Activated CD8-positive, alpha-beta memory T cell treated with anti-CD3 and anti-CD28 coated beads for 4 hours (primary cell): ENCODE measurements at places on chromosomes 12 and 14.

- DNase-seq = no peak
Measured at GRCh38 chr12:87768501-87769287, 260.5 kb downstream of the C12orf50 start.

- DNase-seq = no peak
Measured at GRCh38 chr12:76518699-76519098, 40.9 kb downstream of the OSBPL8 start.

- DNase-seq = no peak
Measured at GRCh38 chr14:33393895-33394368, 455.3 kb downstream of the NPAS3 start.

DNA sequence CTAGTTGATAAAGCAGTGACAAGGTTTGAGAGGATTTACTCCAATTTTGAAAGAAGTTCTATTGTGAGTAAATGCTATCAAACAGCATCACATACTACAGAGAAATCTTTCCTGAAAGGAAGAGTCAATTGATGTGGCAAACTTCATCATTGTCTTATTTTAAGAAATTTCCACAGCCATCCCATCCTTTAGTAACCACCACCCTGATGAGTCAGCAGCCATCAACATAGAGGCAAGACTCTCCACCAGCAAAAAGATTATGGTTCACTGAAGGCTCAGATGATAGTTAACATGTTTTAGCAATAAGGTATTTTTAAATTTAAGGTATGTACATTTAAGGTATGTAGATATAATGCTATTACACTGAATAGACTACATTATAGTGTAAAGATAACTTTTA is 122.1 kb upstream of the ARHGAP5 start:
- DNase-seq = no peak

DNA sequence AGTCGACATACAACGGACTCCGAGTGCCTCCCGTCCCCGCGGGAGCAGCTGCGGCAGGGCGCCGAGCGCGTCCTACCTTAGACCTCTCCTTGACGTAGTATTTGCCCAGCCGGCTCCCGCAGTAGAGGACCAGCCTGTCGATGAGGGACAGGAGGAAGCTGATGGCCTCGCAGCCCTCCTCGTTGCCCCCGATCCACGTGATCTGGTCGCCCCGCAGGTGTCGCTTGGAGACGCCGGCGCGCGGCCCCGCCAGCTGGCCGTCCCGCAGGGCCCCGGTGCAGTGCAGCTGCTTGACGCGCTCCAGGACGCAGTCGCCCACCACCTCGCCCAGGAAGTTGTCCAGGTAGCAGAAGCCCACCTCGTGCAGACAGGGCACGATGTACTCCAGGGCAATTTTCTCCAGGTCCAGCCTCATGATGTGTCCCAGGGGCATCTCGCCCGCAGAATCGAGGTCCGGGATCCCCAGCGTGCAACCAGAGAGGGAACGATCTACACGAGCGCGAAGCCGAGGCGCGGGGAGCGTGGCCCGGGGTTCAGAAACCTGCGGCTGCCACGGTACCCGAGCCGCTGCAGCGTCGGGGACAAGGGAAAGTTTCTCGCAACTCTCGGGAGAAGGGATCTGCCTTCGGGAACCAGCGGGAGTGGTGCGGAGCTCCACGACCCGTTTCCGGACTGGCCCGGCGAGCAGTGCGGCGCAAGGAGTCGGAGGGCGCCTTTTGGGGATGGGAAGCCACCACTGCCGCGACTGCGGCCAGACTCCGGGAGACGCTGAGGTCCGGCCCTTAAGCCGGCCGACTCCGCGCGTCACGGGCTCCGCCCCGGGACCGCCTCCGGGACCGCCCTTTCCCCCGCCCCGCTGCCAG is at the start of gene EGLN3:
Gene EGLN3 (minus strand): TSS at position 755 of the 863 bp plus-strand sequence. CDS start 322 bp downstream, at position 433.
- no peak for DNase-seq

GRCh38 chr12:57319678-57320469 is 68.9 kb upstream of the STAC3 start:
- no peak for DNase-seq

DNA sequence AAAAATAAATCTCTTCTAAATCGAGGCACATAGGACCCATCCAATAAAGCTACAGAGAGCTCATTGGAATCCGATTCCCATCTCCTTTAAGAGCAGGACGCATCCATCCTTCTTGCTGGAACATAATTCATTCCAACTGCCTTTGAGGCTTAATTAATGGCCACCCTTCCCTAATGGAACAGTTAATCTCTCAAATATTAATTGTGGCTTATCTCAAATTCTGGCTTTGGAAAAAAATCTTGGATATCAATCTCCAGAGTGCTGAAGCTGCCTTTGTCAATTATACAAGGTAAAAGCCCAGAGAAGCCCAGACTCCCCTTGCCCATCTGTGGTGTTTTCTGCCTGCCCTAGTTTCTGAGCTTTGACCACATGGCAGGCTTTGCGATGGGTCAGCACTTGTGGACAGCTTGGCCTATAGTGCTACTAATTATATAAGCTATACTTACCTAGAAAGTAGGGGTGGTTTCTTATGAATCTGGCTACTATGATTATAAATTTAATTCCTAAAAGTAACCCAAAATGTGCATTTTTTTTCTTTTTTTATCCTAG is 246.3 kb downstream of the NUAK1 start:
- no peak for DNase-seq

DNA sequence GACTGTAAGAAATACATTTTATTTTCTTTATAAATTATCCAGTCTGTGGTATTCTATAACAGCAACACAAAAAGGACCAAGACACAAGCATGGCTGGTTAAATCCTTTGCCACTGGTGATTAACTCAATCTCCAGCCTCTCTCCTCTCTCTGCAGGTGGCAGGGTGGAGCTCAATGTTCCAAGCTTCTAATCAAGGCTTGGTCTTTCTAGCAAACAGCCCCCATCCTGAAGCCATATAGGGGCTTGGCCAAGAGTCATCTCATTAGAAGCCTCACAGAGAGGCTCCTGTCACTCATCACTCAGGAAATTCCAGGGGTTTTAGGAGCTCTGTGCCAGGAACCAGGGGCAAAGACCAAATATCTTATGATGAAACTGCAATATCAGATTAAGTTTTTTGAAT is 12.0 kb downstream of the C12orf75 start:
- DNase-seq = no peak

- peak; percentile 20 for DNase-seq
Measured at GRCh38 chr12:102948941-102949352, 8.5 kb upstream of the ASCL1 start.

GRCh38 chr12:34342048-34342447 is 319.8 kb downstream of the ALG10 start:
- DNase-seq = no peak

GRCh38 chr12:121801595-121802484 is 2.0 kb upstream of the SETD1B start:
- no peak for DNase-seq

GRCh38 chr14:42222924-42223471 is 616.3 kb downstream of the LRFN5 start:
- no peak for DNase-seq

- peak; percentile 4 for DNase-seq
Measured at GRCh38 chr12:49903700-49904423, at the start of gene FAIM2. FAIM2 (minus strand) TSS chr12:49903900; CDS start chr12:49903792, 108 bp downstream.

DNA sequence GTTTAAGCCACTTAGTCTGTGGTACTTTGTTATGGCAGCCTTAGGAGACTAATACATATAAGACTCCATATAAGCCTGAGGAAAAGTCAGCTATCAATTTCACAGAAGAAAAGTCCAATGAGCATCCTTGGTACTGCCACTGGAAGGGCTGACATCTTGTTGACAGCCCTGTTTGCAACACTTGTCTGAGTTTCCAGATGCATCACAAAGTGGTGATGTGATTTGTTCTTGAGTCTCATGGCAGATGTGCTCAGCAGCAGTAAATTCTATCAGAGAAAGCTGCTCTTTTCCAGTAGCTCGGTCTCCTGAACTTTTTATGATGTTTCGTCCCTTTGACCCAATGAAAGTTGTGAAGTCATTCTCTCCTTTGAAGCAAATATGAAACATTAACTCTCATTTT is 54.3 kb downstream of the STON2 start:
- DNase-seq = no peak

DNA sequence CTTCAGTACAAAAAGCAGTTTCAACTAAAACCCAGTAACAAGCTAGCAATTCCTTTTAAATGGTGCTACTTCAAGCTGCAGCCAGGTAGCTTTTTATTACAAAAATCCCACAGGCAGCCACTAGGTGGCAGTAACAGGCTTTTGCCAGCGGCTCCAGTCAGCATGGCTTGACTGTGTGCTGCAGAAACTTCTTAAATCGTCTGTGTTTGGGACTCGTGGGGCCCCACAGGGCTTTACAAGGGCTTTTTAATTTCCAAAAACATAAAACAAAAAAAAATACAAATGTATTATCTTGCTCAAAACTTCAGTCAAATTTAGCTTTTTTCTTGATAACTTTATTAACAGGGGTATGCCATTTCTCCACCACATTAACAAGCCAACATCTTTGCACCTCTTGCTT is 3.6 kb upstream of the CLEC4E start:
- peak; percentile 33 for DNase-seq

DNA sequence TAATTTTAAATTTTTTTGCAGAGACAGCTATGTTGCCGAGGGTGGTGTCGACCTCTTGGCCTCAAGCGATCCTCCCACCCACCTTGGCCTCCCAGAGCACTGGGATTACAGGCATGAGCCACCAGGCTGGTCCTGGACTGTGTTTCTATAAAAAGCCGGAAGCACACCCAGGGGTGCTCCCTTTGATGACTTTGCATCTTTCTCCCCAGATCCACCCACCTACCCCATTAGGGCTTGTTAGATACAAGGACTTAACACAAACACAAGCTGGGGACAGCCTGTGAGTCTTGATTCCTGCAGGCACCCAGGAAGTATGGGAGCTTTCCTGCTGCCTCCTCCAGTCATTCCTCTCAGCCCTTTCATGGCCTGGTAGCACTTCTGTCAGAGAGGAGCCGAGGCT is 67.0 kb downstream of the MAP1LC3B2 start:
- no peak for DNase-seq

DNA sequence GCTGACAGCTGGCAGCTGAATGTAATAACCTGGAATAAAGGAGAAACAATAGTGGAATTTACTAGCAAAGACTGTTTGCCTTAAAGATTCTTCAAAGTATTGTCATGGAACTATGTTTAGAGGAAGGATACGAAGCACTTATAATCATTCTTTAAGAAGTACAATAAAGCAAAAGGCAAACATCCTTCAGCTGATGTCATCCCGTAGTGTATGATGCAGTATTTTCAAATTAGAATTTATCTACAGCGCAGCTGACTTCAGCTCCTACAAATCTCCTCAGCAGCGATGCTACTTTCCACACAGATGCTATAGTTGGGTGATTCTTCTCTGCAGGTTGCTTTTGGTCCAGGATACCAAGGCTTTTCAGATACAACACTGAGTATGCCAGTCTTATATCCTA is 31.5 kb downstream of the CLEC1A start:
- no peak for DNase-seq

- no peak for DNase-seq
Measured at GRCh38 chr12:66013224-66013623, 117.3 kb downstream of the LLPH start.
